NCI-H1436 (cell line): ENCODE measurements at places on chromosomes 7 and 10.

GRCh38 chr10:96097865-96098264 lies 32.2 kb upstream of the ZNF518A start:
- DNase-seq, result no peak

DNA sequence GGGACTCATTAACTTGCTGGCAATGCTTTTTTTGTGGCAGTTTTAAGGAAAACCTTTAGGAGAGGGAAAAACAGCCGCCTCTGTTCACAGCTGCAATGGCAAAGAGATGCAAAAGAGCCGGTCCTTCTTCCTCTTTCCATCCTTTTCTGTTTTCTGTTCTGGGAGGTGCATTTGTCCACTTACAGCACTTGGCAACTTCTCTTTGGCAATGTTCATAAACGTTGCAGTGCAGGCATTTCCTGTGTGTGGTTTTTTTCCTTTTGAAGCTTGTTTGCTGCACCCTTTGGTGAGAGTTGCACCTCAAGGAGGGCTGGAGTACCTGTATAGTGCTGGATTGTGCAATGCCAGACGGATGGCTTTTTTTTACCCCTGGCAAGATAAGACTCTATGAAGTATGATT lies 53.9 kb upstream of the HABP2 start:
- no peak for DNase-seq

DNA sequence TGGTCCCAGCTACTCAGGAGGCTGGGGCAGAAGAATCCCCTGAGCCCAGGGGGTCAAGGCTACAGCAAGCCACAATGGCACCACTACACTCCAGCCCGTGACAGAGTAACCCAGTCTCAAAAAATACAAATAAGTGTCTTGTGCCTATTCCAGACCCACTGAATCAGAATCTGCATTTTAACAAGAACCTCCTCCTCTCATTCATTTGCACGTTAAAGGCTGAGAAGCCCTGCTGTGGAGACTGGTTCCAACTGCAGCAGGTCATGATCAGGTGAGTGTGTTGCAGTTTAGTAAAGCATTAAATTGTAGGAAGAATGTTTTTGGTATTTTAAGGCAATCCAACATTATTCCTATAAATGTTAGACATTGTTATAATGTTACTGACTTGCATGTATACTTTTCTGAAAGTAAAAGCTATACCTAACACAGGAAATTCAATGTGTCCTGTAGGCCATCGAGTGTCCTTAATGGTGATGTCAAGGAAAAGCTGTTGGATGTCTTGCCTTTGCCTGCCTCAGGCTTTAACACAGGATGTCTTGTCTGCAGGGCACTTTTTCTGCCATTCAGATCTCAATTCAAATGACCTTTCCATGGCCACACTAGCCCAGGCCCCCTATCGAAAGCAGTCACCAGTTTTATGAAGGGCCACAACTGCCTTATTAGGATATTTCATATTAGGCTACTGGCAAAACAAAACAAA lies 30.4 kb downstream of the MKRN1 start:
- DNase-seq, result no peak

GRCh38 chr10:132347211-132347930 lies 15.4 kb downstream of the LRRC27 start:
- no peak for DNase-seq

- no peak for DNase-seq
Observed at GRCh38 chr10:30883116-30883515, 148.5 kb downstream of the ZNF438 start.

GRCh38 chr7:152759949-152760853 lies 649 bp downstream of the ACTR3B start:
- DNase-seq, result no peak

- peak; percentile 17 for DNase-seq
Observed at GRCh38 chr7:29370531-29371314, 176.1 kb downstream of the CHN2 start.

DNA sequence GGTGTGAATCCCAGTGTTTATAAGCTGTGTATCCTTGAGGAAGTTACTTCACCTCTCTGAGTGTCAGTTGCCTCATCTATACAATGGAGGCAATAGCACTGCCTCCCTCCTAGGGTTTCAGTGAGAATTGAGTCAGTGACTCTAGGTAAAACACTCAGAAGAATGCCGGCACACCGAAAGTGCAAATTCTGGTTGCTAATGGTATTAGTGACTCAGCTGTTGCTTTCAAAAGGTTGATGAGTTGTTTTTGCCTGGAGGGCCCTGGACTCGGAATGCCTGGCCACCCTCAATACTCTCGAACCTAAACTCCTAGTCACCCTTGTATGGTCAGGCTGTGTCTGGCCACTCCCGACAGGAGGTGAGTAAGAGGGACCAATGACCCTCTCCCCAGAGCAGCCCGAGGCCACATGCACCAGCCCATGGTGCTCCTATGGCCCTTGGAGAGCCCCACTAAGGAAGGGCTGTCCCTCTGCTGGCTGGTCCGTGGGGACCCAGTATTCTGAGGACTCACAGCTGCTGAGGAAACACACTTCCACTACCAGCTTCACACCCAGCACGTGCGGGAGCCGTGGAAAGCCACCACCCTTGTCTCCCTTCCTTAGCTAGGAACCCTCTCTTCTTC lies 60.2 kb downstream of the CALML3 start:
- no peak for DNase-seq

- DNase-seq, result no peak
Observed at GRCh38 chr10:12869427-12869826, 132.1 kb downstream of the CCDC3 start.

- DNase-seq, result no peak
Observed at GRCh38 chr7:91239171-91239604, 25.0 kb upstream of the FZD1 start.

DNA sequence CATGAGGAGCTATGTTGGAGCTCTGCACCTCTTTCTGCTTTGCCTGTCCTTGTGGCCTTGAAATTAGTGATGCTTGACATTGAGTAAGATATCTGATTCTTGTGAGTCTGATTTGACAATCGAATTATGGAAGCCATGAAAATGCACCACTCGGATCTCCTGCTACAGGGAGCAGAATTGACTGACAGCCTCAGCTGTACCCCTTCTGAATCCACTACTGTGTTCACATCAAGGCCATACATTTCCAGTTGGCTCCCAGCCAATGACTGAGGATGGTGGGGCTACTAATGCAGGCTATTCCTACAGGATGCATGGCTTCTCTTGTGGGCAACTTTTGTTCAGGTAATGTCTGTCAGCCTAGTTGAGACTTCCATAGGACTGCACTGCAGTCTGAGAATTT lies 321.9 kb downstream of the REEP3 start:
- DNase-seq, result no peak

- no peak for DNase-seq
Observed at GRCh38 chr10:113681533-113682470, 2.1 kb downstream of the CASP7 start.

GRCh38 chr10:26725837-26726727 lies 28.6 kb downstream of the PDSS1 start:
- peak; percentile 28 for DNase-seq

DNA sequence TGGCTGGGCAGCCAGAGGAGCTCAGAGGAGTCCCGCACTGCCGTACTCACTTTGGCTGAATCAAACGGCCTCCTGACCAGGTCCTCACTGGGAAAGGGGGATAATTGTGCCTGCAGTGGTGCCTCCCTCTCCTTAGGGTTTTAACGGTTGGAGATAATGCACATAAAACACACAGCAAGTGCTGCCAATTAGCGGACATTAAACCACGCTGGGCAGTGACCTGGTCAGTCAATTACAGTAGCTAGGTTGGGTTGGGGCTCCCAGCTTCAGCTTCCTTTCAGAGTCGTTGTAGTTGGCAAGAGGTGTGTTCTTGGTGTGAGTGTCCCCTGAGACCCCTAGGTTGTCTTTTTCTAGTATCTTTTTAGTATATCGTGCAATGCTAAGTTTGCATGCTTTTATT lies 146.6 kb downstream of the C10orf105 start:
- no peak for DNase-seq

GRCh38 chr10:1396297-1396635 lies 340.1 kb downstream of the WDR37 start:
- DNase-seq, result no peak

- no peak for DNase-seq
Observed at GRCh38 chr7:50229964-50230363, 74.6 kb upstream of the IKZF1 start.

DNA sequence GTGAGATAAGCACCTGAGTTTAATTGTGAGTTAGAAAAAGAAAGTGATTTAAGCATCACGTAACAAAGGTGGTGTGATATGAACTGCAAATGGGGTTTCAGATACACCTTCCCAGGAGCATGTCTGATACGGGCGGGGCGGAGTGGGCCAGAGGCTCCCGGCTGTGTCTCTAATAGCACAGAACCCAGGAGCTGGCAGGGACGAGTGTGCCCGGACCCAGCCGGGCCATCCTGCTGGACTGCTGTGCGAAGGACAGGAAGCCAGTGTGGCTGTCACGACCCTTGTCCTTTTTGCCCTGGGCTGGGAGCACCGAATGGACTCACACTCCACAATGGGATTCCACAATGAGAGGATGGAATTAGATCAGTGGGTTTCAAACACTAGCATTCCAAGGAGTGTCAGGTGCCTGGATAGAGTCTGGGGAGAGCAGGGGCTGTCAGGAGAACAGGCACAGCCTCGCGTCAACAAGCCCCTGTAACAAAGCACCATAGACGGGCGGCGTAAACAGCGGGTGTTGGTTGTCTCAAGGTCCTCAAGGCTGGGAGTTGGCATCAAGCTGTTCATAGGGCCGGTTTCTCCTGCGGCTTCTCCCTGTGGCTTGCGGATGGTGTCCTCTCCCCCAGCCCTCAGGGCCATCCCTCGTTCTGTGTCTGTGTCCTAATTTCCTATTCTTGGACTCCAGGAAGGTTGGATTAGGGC lies 242.6 kb upstream of the PITRM1 start:
- no peak for DNase-seq

GRCh38 chr10:110151467-110151866 lies 55.9 kb upstream of the MXI1 start:
- peak; percentile 35 for DNase-seq

DNA sequence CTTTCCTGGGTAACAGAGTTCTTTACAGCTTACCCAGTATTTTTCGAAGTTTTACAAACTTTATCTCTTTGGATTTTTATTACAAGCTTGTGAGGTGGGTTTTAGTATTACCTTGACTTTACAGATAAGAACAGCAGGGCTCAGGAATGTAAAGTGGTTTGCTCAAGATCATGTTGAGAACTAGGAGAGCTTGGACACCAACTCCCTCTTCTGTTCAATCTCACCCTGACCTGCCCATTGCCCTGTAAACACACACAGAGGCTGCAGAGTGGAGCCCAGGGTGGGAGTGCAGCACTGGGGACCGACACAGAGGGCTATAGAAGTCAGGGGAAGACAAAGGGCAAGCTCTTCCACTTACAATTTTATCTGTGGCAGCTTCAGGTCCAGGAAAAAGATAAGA lies 4.6 kb upstream of the TSPAN14 start:
- no peak for DNase-seq

DNA sequence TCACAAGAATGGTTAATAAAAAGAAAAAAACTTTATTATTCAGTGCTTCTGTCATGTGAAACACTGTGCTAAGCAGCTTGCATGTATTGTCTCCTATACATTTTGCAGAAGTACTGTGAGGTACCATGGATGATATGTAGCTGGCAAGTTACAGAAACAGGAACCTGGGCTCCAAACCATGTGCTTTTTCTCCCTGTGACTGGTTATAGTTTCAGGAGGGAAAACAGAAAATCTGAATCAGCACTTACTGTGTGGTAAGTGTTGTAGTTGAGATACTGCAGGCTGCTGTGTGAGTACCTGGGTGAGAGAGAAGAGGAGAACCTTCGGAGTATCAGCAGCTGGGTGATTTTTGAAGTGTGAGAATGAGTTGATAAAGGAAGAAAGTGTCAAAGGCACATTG lies 285.0 kb downstream of the SUGCT start:
- no peak for DNase-seq

DNA sequence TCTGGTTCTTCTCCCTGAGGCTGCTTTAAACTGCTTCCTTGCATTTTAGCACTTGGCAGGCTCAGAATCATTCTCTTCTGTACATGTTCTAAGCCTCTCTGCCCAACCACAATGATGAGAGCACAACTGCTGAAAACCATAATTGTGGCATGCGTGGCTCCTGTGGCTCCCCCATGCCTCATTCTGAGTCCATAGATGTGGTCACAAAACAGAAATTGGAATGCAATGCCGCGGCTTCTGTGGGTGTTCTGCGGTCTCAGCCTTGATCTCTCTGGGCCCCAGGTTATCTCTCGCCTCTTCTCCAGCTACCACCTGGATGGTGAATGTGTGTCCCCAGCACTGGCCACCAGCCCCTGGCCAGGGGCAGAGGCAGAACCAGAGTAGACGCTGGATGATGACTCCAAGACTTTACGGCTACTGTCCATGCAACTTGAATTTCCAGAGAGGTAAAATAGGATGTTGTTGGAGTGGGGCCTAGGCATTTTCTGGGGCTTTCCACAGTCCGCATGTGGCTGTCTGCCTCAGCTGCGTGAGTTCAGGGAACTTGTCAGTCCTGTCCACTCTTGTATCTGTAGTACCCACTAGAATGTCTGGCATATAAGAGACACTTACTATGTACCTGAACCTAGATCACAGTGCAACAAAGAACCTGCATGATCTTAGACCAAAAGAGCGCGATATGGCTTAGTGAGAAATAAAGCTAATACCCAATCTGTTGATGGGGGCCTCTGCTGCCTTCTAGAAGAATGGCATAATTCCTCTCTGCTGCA lies 52.4 kb upstream of the ADRB1 start:
- no peak for DNase-seq

- no peak for DNase-seq
Observed at GRCh38 chr7:104174798-104175197, 33.0 kb downstream of the ORC5 start.

DNA sequence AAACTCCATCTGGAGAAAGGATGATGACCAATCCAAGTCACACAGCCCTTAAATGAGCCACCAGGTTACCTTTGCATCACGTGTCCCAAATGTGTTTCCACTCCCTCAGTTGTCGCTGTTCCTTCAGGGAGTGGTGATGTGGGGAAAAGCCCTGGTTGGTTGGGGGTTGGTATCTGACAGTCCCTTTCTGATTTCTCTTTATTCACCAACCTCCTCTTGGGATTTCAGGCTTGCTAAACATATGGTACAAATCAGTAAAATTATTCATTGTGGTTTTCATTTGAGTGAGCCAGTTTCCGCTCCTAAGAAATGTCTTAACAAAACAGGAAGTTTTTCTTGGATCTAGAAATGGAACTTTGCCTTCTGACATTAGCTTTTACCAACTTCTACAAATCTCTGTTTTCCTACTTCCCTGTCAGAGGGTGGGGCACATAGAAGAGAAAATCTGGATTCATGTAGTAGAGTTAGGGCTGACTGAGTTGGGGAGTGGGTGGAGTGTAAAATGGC lies 40.0 kb upstream of the KMT2E start:
- no peak for DNase-seq

DNA sequence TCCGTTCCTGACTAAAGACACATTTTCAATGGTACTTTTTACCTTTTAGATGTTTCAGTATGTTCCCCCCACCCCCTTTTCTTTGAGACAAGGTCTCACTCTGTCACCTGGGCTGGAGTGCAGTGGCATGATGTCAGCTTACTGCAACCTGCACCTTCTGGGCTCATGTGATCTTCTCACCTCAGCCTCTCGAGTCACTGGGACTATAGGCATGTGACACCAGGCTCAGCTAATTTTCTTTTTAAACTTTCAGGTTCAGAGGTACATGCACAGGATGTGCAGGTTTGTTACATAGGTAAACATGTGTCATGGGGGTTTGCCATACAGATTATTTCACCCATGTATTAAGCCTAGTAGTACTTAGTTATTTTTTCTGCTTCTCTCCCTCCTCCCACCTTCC lies 99.3 kb upstream of the RPA3 start:
- no peak for DNase-seq

GRCh38 chr10:59898125-59898835 lies 8.1 kb downstream of the CCDC6 start:
- no peak for DNase-seq

GRCh38 chr10:12661671-12662070 lies 312.3 kb downstream of the CAMK1D start:
- DNase-seq, result no peak

GRCh38 chr10:97263971-97264370 lies 28.5 kb downstream of the ARHGAP19 start:
- DNase-seq, result no peak
